ENCODE measurements at places on chromosomes 16 and 17.
A peak's percentile ranks its signal among the peaks of the same experiment; 100 is the strongest.

DNA sequence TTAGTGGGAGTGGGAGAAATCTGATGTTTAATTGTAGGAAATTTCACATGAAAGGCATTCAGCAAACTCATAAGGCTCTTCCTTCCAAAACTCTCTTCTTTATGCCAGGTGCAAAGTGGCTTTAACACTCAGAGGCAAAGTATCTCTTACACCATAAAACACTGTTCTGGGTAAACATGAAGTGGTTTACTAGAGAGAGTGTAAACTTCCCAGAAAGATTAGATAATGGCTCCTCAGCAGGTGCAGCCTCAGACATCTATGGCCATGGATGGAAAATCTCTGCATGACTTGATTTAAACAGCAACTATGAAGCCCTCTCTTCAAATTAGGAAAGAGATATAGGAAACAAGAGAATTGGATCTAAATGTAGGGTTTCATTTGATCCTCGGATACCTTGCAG is 583.1 kb upstream of the SALL1 start:
- DNase-seq, result no peak
- H3K36me3 ChIP-seq, result no peaks in the 10 kb centered on the region
- H3K27me3 ChIP-seq, result no peaks in the 10 kb centered on the region
- H3K4me3 ChIP-seq, result no peak overlapping the region
- no peaks in the 10 kb centered on the region for H3K4me1 ChIP-seq
- no peak overlapping the region for H3K27ac ChIP-seq

DNA sequence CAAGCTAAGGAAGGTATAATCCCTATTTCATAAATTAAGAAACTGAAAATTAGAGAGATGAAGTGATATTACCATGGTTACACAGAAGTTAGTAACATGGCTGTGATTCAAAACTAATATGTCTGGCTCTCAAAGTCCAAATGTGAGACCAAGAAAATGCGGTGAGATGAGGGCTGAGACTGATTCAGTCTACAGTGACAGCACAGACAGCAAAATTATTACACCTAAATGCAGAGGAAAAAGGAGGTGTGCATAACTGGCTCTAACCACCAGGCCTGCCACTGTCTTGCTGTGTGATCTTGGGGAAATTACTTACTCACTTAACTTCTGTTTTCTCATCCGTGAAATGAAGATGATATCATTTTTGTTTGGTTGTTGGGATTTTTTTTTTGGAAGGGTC is 270.0 kb upstream of the SOX9 start:
- H3K4me3 ChIP-seq, result no peak overlapping the region
- H3K36me3 ChIP-seq, result no peaks in the 10 kb centered on the region
- H3K27ac ChIP-seq, result no peak overlapping the region
- H3K27me3 ChIP-seq, result no peaks in the 10 kb centered on the region

DNA sequence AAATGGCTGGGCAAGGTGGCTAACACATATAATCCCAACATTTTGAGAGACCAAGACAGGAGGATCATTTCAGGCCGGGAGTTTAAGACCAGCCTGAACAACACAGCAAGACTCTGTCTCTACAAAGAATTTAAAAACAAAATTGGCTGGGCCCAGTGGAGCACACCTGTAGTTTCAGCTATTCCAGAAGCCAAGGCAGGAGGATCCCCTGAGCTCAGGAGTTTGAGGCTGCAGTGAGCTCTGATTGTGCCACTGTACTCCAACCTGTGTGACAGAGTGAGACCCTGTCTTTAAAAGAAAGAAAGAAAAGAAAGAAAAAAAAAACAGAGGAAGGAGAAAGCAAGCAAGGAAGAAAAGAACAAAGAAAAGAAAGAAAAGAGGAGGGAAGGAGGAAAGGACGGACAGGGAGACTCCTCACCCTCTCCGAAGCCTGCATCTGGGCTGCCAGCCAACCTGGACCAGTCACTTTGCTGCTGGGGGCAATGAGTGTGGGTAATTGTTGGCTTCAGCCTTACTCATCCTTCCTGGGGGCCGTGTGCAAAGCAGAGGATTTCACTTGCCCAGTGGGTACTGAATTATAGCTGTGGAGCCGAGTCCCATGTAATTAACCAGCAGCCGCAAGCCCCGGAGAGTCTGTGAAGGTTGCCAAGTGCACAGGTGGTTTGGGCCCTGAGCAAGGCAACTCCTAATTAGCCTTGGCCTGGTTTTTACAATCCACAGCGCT is 6.7 kb upstream of the MT4 start:
- no peak overlapping the region for H3K4me3 ChIP-seq
- peaks cover 18% of the 10 kb centered on the region for H3K27me3 ChIP-seq
- no peak for DNase-seq
- no peaks in the 10 kb centered on the region for H3K36me3 ChIP-seq
- H3K4me1 ChIP-seq, result no peaks in the 10 kb centered on the region
- no peak overlapping the region for H3K27ac ChIP-seq

GRCh38 chr16:47887496-47887895 is 268.3 kb downstream of the ABCC12 start:
- H3K27me3 ChIP-seq, result peaks cover 77% of the 10 kb centered on the region
- H3K36me3 ChIP-seq, result no peaks in the 10 kb centered on the region
- no peak overlapping the region for H3K4me3 ChIP-seq
- no peak overlapping the region for H3K27ac ChIP-seq
- H3K4me1 ChIP-seq, result no peaks in the 10 kb centered on the region

DNA sequence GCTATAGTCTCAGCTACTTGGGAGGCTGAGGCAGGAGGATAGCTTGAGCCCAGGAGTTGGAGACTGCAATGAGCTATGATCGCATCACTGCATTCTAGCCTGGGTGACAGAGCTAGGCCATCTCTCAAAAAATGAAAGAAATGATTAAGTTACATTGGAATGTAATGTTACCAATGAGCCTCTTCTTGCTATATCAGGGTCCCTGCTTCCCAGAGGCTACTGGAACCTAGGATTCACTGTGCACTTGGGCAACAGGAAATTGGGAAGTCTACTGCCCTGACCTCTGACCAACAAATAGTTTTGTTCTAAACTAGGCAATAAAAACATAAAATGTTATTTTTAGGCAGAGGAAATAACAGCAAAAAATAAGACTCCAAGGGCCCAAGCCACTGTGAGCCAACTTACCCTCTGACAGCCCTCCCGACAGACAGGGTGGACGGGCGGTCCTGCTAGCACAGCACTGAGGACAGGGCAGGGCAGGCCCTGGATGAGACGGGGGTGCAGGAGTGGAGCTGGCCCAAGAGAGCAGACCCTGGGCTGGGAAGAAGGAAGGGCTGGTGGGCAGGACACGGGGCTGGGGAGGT is 27.5 kb downstream of the NSMCE1 start:
- H3K27ac ChIP-seq, result no peak overlapping the region
- no peaks in the 10 kb centered on the region for H3K27me3 ChIP-seq
- peaks cover 8% of the 10 kb centered on the region for H3K4me1 ChIP-seq
- no peak overlapping the region for H3K4me3 ChIP-seq

DNA sequence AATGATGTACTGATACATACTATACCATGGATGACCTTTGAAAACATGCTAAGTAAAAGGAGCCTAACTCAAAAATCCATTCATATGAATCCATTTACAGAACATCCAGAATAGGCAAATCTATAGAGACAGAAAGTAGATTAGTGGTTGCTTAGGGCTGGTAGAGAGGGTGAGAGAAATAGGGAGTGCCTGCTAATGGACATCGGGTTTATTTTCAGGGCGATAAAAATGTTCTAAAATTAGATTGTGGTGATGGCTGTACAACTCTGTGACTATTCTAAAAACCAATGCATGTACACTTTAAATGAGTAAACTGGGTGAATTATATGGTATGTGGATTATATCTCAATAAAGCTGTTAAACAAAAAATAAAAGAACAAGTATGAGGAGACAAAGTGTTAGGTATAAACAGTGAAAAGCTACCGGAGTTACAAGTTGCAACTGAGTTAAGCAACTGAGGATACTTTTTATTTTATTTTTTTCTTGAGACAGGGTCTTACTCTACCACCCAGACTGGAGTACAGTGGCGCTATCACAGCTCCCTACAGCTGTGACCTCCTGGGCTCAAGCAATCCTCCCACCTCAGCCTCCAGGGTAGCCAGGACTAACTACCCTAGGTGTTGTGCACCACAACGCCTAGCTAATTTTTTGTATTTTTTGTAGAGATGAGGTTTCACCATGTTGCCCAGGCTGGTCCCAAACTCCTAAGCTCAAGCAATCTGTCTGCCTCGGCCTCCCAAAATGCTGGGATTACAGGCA is 75.5 kb upstream of the CORO6 start:
- H3K27ac ChIP-seq, result no peak overlapping the region
- no peaks in the 10 kb centered on the region for H3K27me3 ChIP-seq
- no peak for DNase-seq
- no peak overlapping the region for H3K4me3 ChIP-seq

GRCh38 chr16:89065458-89065822 is 28.2 kb upstream of the ACSF3 start:
- 0 out of 2 replicates have a peak, but pooled peaks cover 15% of the 10 kb centered on the region for H3K27me3 ChIP-seq
- no peaks in the 10 kb centered on the region for H3K4me1 ChIP-seq
- H3K36me3 ChIP-seq, result no peaks in the 10 kb centered on the region
- H3K4me3 ChIP-seq, result no peak overlapping the region
- H3K27ac ChIP-seq, result no peak overlapping the region

DNA sequence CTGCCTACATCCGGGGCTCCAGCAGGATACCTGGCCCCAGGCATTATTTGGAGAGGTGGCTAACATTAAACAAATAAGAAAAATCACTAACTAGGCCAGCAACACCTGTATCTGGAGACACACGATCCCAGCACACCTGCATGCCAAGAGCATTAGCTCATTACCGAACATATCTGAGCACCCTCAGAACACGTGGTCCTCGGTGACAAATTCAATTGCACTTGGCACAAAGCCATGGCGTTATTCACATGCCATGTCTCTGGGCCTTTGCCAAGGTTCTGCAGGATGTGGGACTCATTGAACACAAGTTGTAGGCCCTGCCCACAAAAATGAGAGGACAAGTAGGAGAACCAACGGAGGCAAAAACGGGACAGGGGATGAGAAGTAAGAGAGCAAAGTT is 552.3 kb downstream of the TOX3 start:
- no peaks in the 10 kb centered on the region for H3K27me3 ChIP-seq
- no peak for DNase-seq
- no peaks in the 10 kb centered on the region for H3K36me3 ChIP-seq
- no peak overlapping the region for H3K4me3 ChIP-seq
- no peaks in the 10 kb centered on the region for H3K4me1 ChIP-seq

- 0 out of 2 replicates have a peak overlapping the region, but pooled peaks have one; percentile 1 for H3K27ac ChIP-seq
- no peaks in the 10 kb centered on the region for H3K36me3 ChIP-seq
- H3K4me3 ChIP-seq, result no peak overlapping the region
- no peak for DNase-seq
Observed at GRCh38 chr16:58020628-58021521, 4.7 kb upstream of the MMP15 start.

DNA sequence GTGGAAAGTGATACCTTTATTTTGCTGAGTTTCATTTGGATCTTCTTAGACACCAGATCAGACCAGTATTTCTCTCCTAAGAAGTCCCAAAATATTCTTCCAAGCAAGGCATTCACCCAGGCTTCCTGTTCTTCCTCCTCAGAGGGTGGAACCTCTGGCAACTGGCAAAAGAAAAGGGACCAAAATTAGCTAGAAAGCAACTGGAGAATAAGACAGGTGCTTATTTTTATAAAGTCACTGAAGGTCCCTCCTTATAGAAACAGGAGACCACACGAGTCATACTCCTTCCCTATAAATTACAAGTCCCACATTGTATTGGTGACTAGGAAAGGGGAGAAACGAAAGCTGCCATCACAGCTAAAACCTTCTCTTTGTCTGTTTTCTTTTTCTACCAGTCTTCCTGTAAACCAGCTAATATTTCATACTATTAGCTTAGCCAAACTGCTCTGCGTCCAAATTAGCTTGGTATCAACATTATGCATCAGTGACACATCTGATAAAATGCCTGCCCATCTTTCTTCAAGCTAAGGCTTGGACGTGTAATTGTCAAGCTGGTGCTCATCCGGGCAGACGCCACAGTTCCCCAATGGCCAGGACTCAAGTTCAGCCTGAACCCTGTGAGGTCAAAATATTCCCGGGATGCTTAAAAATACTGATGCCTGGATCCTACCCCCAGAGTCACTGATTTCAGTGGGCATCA is 47.5 kb upstream of the ERN1 start:
- DNase-seq, result no peak
- no peaks in the 10 kb centered on the region for H3K36me3 ChIP-seq
- H3K27ac ChIP-seq, result no peak overlapping the region

GRCh38 chr17:42274812-42275526 is 1.2 kb downstream of the STAT5B start:
- DNase-seq, result no peak
- H3K27ac ChIP-seq, result no peak overlapping the region
- H3K27me3 ChIP-seq, result 0 out of 2 replicates have a peak, but pooled peaks cover 5% of the 10 kb centered on the region
- H3K4me1 ChIP-seq, result peaks cover 13% of the 10 kb centered on the region

DNA sequence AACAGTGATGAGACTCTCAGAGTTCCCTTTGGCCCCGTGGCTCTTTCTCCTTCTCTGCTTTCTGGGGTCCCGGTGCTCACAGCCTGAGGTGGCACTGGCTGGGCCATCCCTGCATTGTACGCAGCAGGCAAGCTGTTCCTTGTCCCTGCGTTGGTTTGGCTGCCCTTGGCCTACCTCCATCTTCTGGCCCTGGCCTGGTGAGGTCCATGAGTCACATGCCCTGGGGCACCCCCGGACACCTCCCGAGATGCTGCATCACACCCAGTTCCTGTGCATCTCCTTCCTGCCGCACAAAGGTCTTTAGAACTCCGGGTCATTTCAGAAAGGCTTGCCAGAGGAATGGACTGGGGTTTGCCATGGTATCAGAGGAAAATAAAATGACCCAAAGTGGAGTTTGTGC is 9.5 kb downstream of the SULT1A2 start:
- no peak overlapping the region for H3K27ac ChIP-seq
- H3K4me3 ChIP-seq, result no peak overlapping the region
- no peaks in the 10 kb centered on the region for H3K4me1 ChIP-seq
- no peaks in the 10 kb centered on the region for H3K27me3 ChIP-seq

- H3K4me3 ChIP-seq, result no peak overlapping the region
- H3K27ac ChIP-seq, result no peak overlapping the region
- no peak for DNase-seq
Observed at GRCh38 chr16:67156143-67156844, 3.4 kb downstream of the TRADD start.

DNA sequence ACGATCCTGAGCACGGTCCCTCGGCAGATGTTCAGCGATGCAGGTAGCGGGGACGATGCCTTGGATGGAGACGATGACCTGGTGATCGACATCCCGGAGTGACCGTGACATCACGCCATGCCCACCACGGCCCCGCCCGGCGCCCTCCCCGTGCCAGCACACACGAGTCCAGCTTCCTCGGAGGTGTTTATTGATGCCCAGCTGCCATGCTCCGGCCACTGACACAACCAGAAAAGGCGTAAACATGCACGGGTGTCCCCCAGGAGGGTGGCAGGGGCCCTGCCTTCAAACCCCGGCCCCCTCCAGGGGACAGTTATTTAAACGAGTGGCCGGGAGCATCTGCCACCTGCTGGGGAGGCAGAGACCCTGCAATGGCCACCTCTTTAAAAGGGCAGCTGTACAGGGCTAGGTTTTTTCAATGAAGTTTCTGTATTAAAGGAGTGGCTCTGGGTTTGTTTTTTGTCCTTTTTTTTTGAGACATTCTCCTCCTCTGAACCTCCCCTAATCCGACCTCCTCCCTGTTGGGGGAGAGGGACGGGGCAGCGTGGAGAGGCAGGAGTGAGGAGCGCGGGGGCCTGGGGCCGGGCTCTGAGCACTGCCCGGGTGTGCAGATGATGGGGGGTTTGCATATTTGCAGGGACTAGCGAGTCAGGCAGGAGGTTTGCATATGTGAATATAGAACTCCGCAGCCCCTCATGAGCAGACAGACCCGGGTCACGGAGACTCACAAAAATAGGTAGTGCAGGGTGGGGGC is 5.3 kb downstream of the DOC2A start:
- H3K36me3 ChIP-seq, result peaks cover 4% of the 10 kb centered on the region
- no peak for DNase-seq
- H3K27me3 ChIP-seq, result no peaks in the 10 kb centered on the region
- H3K4me3 ChIP-seq, result no peak overlapping the region

GRCh38 chr16:54290833-54291655 is 4.5 kb upstream of the IRX3 start:
- H3K4me1 ChIP-seq, result peaks cover 7% of the 10 kb centered on the region
- H3K4me3 ChIP-seq, result no peak overlapping the region

Measured in HCT116 (cell line).